ENCODE measurements at places on chromosomes 2 and 18.

DNA sequence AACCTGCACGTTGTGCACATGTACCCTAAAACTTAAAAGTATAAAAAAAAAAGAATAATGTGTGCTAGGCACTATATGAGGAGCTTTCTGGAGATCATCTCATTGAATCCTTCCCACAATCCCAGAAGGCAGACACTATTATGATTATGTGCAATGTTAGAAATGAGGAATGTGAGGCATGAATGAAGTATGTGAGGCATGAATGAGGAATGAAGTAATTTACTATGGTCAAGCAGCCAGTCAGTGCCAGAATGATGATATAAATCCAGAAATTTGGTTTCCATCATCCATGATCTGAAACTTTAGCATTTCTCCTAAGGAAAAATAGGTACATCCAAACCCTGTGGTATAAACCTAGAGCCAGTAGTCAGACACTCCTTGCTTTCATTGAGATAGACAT is 42.0 kb downstream of the CCDC148 start:
- peak; percentile 23 for DNase-seq

DNA sequence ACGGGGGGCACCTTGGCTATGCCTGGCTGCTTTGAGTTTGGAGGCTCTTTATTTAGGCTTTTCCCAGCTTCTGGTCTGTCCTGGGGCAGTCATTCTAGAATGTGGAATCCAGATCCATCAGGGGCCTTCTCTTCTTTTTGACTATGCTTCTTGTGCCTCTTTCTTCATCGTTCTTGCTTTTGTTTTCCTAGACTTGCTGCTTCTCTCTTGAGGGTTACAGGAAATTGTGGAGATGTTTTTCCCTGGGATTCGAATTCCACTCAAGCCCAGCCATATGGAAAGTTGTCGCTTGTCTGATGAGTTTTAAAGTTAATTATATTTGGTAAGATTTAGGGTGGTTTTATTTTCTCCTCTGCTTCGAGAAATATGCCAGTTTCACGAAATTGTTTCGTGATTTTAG is 2.4 kb downstream of the GLI2 start:
- no peak for DNase-seq

- DNase-seq, result peak; percentile 32
These were observed 30.9 kb downstream of the SLC4A3 start for GRCh38 chr2:219658196-219658846.

DNA sequence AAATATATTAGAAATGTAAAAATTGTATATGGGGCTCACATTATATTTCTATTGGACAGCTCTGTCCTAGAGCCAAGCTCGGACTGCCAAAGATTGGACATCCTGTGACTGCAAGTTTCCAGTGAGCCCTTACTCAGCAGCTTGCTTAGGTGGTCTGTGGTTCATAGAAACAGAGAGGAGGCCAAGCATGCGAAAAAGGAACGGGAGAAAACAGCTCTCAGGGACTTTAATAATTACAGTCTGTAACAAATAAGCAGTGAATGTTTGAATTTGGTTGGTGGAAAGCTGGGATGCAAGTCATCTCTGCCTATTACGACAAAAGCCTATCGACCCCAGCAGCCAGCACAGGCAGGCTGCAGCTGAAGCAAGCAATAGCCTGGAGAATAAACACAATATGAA is 35.6 kb downstream of the WIPF1 start:
- DNase-seq, result no peak
